ENCODE measurements at places on chromosomes 2 and 18.

GRCh38 chr2:20168048-20168726 lies 56.7 kb downstream of the SDC1 start:
- no peak for DNase-seq

- no peak for DNase-seq
These were observed 21.8 kb downstream of the ZAP70 start for GRCh38 chr2:97735161-97735561.

- DNase-seq: no peak
These were observed 633.2 kb downstream of the FBXO15 start for GRCh38 chr18:73514449-73514848.

DNA sequence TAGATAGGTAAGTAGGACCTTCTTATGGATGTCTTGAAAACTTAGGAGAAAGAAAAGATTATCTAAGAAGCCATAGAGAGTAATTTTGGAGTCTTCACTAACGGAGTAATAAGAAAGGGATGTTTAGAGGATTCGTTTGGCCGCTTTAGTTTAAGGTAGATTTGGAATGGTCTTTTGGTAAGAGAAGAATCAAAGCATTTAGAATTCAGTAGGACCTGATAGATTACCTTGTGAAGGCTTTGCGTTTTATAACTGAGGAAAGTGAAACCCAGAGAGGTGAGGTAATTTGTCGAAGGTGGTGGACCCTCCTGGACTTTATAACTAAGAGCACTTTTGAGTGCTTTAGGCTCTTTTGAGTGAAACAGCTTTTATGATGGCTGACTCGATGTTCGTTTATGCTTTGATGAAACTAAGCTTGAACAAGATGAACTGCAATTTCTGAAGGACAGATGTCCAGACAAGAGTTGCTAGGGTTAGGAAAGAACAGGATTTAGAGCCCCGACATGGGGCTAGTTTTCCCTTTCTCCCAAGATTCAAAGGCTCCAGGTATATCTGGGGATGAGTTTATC lies 1.3 kb downstream of the MYL12B start:
- DNase-seq: no peak

GRCh38 chr2:177733-178132 lies 86.1 kb downstream of the SH3YL1 start:
- no peak for DNase-seq

DNA sequence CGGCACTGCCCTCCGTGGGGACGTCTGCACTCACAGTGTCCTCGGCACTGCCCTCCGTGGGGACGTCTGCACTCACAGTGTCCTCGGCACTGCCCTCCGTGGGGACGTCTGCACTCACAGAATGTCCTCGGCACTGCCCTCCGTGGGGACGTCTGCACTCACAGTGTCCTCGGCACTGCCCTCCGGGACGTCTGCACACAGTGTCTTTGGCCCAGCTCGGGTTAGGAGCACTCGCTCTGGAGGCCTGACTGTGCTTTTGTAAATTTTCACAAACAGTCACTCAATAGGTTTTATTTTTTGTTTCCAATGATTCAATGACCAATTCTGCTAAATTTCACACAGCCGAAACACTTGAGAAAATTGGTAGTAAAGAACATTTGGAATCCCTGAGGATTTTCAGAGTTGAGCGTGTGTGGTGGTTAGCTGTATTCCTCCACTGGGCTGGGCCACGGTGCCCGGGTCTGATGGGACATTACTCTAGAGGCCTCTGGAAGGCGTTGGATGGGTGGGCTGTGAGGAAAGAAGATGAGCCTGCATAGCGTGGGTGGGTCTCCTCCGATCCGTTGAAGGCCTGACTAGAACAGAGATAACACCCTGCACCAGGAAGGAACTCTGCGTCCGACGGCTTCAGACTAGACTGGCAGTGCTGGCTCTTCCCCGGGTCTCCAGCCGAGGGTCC lies 134.8 kb downstream of the RTP5 start:
- no peak for DNase-seq

- no peak for DNase-seq
These were observed 64.6 kb upstream of the MYO3B start for GRCh38 chr2:170113168-170113894.

DNA sequence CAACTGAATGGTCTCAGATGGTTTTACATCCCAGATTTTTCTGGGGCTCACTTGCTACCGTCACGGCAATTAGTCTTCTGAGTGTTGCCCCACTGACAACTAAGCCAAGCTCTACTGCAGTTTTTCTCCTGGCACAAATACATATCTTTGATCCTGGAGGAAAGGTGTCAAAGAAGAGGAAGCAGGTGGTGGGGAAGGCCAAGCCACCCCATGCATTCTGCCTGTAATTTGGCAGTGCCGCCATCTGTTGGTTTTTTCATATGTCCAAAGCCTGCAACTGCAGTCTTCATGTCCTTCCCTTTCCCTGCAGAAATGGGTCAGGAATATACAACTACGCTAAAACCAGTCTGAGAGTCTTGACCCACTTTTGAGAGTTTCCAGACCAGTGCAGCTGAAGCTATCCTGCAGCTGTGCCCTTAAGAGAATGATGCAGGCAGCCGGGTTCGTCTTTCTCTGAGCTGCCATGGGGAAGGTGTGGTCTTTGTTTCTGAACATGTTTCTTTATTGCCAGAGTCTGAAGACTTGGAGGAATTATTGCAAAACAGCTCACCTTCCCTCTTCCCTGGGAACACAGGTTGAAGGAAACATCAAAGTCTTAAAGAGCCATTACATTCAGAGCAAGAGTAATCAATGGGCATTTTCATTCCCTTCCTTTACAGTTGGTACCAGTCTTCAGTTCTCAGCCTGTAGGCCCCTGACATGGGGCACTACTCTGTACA lies 71.8 kb upstream of the ATL2 start:
- no peak for DNase-seq

DNA sequence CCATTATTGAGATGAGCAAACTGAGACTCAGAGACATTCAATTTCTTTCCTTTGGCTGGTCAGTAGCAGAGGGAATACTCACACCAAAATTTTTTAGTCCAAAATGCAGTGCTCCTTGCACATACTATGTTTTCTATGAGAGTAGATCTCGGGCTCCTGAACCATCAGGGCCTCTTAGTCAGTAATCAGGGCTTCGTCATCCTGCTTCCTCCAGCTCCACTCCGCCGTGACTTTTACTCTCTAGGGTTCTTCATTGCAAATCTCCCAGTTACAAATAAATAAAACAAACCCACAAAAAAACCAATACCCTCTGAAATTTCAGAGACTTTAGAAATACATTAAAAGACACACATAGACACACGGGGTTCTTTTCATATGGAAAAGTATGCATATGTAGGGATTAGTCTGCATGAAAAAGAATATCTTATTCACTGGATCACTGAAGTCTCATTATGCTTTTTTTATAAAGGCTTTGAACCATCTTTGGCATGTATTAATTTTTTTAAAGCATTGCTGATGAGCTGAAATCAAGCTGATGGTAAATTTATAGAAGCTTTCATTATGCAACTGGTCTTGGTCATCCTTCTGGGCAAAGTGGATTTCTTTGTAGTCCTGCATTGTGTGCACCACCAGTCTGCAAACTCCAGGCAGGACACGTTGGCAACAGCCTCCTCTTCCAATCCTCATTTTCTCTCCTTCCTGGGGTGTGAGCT lies 235.0 kb downstream of the ICOS start:
- no peak for DNase-seq

GRCh38 chr18:35680139-35680551 lies 98.6 kb downstream of the GALNT1 start:
- no peak for DNase-seq

GRCh38 chr2:96092573-96092877 lies 23.8 kb downstream of the ADRA2B start:
- DNase-seq: no peak

DNA sequence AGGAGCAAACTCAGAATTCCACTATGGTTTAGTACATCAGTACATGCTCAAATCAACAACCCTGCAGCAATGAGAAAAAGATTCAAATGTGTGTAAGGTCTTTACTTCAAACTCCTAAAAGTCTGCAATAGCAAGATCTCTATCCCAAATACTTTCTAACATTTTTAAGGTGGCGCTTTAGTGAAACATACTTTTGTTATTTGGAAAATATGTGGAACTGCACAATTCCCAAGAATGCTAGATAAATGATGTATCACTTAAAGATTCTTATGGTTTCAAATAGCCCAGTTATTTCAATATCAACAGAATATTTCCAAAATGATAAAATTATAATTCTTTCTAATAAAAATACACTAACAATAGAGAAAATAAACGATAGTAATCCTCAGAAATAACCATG lies 227.6 kb upstream of the SMAD7 start:
- no peak for DNase-seq

GRCh38 chr18:6960656-6961055 lies 156.9 kb downstream of the LAMA1 start:
- peak; percentile 27 for DNase-seq

DNA sequence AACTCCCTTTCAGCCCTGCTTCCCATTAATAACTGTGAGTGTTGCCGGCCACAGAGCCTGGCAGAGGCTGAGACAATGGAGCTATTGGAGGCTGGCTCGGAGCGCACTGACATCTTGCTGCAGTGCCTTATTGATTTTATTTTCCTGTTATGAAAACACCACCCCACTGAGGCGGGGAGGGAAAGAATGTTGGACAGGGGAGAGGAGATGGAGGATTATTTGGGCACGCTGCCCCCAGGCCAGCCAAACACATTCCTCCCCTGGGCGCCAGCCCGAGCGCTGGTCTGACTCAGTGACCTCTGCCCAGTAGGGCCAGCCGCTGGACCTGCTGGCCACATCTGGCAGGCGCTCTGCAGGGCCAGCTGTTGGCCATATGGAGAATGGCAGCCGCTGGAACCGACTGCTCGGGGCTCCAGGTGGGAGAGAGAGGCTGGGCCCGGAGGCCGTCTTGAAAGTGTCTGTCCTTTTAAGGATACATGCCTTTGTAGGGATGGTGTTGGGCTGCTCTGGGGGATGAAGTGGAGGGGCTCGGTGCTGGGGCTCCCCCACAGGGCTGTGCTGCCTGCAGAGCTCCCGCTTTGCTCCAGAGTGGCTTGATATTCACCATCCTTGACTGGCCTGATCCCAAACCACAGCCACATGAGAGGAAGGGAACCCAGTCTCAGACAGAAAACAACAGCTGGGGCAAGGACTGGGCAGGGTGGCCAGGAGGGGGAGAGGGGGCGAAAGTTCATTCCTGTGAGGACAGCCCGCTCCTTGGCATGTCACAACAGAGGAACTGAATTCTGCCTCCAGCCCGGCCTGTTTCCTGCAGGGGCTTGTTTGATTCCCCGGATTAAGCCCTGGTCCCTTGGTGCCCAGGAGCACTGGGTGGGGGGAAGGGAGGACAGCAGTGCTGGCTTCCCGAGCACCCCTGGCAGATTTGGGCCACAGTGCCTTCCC lies 179.0 kb downstream of the KLHL29 start:
- no peak for DNase-seq

DNA sequence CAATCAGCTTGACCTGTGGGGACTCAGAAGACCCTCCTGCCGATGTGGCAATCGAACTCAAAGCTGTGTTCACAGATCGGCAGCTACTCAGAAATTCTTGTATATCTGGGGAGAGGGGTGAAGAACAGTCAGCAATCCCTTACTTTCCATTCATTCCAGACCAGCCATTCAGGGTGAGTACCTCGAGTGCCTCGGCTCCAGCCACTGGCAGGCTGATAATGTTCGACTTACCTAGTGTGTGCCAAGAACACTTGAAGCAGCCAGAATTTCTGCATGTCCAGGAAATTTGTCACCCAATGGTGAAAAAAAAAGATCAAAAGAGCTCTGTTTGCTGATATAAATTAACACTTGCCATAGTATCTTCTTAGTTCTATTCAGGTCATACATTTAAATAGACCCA lies 2.3 kb downstream of the LGALSL start:
- no peak for DNase-seq

DNA sequence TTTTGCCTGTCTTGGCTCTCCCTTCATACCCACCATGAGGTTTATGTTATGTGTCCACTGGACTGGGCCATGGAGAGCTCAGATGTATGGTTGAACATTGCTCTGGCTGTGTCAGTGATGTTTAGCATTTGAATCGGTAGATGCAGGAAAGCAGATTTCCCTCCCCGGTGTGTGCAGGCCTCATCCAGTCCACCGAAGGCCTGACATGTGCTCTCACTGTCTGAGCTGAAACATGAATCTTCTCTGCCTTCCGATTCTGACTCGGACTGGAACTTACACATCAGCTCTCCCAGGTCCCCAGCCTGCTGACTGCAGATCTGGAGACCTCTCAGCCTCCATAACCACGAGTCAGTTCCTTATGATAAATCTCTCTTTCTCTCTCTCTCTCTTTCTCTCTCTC lies 72.4 kb upstream of the SLC66A3 start:
- DNase-seq: no peak

DNA sequence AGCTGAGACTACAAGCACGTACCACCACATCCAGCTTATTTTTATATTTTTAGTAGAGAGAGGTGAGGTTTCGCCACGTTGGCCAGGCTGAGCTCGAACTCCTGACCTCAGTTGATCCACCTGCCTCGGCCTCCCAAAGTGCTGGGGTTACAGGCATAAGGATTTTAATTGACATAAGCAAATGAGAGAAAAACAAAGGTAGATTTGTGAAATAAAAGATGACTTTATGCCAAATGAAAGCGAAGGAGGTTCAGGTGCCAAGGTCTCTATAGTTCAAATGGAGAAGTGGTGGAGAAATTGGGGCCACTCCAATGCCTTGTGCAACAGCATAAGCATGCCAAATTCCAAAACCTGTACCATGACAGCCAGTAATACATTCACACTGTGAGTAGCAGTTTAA lies 180.6 kb downstream of the MREG start:
- DNase-seq: no peak

- no peak for DNase-seq
These were observed 71.7 kb downstream of the POLR1A start for GRCh38 chr2:86033751-86034692.

- no peak for DNase-seq
These were observed 398 bp downstream of the INPP5D start for GRCh38 chr2:233060501-233060979.

GRCh38 chr2:13676269-13676668 lies 956.2 kb upstream of the LRATD1 start:
- no peak for DNase-seq

- no peak for DNase-seq
These were observed 87.7 kb downstream of the RTP5 start for GRCh38 chr2:241957276-241957675.

DNA sequence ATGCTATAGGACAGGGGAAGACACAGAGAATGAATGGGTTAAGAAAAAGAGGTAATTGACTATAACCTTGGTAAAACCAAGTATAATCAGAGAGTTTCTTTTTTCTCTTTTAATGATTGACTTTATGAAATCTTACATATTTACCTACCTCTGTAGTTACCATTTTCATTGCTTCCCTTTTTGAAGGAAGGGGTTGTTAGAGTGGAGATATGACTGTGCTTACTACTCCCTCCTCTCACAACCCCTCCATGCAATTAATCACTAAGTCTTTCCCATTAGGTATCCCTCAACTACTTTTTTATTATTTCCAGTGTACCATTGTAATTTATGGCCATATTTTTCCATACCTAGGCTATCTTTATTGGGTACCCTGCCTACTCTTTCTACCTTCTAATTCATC lies 71.4 kb downstream of the WDR7 start:
- no peak for DNase-seq

- DNase-seq: no peak
These were observed 91.6 kb downstream of the NFATC1 start for GRCh38 chr18:79487183-79487800.

Data from H54 (cell line).